Upper lobe of right lung (tissue), 1 donor: ENCODE measurements at places on chromosomes 3 and 15.
A peak's percentile ranks its signal among the peaks of the same experiment; 100 is the strongest.

- no peak for DNase-seq
Observed at GRCh38 chr3:143810166-143810952, 37.9 kb downstream of the SLC9A9 start.

GRCh38 chr3:13233487-13234485, 160.6 kb upstream of the IQSEC1 start:
- no peak for DNase-seq

GRCh38 chr3:3296979-3297381, 117.5 kb upstream of the CRBN start:
- no peak for DNase-seq

GRCh38 chr15:69609176-69609575, 156.6 kb downstream of the RPLP1 start:
- DNase-seq: no peak

- DNase-seq: no peak
Observed at GRCh38 chr15:71116942-71117341, 1.7 kb downstream of the THSD4 start.

DNA sequence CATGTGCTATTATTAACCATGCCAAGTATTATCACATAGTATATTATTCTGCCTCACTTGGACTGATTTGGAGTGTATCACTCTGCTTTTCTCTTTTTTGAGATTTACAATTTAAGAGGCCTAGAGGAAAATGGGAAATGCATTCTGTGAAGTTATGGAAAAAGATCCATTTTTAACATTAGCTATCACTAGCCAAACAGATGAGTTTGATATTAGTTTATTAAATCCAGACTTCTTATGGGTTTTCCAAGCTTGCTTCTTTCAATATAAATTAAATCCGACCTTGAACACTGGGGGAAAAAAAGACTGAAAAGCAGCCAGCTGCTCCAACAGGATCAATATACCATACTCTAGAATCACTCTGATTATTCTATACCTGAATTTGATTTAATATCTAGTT, 30.1 kb upstream of the PLOD2 start:
- no peak for DNase-seq

GRCh38 chr3:50494126-50494525, 9.3 kb downstream of the CACNA2D2 start:
- DNase-seq: no peak

- DNase-seq: no peak
Observed at GRCh38 chr15:69855258-69856000, 242.3 kb downstream of the TLE3 start.

DNA sequence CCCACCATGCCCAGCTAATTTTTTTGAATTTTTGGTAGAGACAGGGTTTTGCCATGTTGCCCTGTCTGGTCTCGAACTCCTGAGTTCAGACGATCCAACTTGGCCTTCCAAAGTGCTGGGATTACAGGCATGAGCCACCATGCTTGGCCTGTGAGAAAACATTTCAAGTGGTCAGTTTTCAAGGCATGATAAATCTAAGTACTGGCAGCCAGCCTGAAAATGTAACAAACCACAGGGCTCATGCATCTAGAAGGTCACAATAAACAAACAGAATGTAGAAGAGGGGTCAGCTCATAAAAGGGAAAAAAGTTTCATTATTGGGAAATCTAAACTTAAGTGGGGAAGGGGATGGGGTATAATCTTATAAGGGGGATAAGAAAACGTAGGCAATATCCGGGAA, 39.9 kb downstream of the PPCDC start:
- peak; percentile 31 for DNase-seq

DNA sequence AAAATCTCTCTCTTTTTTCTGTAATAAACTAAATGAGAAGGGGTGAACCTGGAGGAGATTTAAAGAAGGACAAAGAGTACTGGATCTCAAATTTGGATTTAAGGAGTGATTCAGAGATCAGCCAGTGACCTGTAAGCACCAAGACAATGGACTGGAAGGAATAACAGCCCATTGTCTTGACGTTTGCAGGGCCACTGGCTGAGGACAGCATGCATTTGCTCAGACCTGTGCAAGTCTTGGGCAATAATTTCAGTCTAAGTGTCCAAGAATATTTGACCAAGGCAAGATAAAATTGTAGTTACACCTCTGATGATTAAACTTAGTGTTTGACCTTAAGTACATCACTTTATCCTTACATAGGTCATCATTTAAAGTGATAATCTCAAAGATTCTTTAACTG, 55.8 kb upstream of the OSTN start:
- no peak for DNase-seq

GRCh38 chr3:149969110-149969939, 1.4 kb downstream of the PFN2 start:
- no peak for DNase-seq

DNA sequence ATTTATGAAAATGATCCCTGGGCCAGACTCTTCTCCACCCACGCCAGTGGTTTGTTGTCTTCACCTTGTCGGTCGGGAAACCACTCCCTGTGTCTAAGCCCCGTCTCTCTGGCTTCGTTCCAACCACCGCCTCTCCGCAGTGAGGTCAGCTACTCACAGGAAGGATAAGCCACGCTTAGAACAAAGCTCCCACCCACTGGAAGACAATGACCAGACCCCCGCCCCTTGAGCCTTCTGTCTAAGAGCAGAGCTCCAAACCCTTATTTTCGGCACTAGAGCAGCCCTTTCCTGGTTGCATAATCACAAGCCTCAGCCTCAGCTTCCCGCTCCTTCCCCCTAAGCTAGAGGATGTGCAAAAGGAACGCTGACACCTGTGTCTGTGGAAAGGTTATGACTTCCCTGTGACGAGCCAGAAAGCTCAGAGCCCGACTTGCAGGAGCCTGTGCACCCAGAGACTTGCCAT, 114.9 kb upstream of the MEF2A start:
- peak; percentile 78 for DNase-seq

DNA sequence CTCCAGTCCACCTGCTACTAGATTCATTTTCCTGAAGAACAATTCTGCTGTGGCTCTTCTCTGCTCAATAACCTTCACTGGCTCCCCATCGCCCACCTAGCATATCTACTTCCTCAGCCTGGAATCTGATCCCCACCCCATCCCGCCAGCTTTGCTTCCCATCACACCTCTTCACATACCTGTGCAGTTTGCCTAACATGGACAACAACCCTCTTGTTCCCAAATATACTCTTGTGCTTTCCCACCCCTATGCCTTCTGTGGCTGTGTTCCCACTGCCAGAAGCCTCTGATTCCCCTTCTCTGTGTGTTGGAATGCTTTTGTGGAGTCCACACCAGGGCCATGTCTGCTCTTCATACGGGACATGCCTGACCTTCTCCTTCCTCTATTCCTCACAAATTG, 29.5 kb downstream of the CMTM7 start:
- no peak for DNase-seq

- DNase-seq: no peak
Observed at GRCh38 chr3:155908086-155908485, 37.6 kb downstream of the GMPS start.

- no peak for DNase-seq
Observed at GRCh38 chr3:131922356-131922755, 112.5 kb downstream of the CPNE4 start.

GRCh38 chr3:195105389-195105788, 165.6 kb downstream of the XXYLT1 start:
- DNase-seq: peak; percentile 67

DNA sequence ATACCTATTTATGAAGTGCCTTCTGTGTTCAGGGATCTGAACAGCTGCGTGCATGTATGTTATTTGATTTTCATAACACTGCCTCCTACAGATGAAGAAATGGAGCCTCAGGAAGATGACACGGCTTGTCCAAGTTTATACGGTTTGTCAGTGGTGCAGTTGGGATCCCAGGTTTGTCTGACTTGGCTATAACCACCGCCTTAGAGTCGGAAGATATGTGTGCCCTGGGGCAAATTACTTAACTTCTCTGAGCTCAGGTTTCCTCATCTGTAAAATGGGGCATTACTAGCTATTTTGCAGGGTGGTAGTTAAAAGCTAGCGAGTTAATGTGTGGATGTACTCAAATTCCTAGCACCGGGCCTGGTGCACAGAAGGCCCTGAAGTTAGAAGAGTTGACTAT, 54.1 kb upstream of the ANP32A start:
- no peak for DNase-seq

DNA sequence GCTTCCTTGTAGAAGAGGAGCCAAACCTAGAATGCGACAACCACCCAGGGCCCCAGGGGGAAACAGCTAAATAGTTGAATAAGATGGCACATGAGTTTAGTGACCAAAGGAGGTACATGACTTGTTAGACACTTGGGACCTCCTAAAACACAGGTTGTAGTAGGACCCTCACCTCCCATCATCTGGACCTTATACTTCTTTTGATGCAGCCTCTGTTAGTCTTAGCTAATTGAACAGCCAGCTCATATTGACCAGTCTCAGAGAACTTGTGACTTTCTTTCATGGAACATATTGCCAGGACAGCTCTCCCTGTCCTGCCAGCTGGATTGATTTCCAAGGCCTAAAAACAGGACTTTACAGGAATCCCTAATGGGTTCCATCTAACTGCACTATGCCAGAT, 45.0 kb downstream of the SPSB4 start:
- DNase-seq: no peak

DNA sequence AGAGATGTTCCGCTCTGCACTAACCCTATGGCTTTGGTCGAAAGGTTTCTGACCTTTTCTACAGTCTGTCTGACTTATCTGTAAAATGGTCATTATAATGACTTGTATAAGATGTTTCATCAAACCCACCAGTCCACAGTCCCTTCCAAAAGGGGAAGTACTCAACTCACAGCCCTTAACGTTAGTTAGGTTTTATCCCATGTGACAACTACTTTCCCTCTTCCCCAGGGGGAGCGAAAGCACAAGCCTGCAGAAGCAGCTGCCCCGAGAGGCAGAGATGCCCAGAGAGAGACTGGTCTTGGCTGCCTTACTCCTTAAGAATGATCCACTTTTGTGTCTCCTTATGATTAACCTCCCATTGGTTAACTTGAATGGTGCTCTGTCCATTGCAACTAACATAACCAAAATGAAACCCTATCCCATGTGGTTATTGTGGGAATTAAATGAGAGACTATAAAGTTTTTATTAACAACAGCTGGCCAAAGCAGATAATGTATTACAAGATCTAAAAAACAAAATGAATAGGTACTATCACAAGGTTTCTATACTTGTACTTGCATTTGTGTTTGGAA, 6.4 kb downstream of the ASTE1 start:
- no peak for DNase-seq

- DNase-seq: no peak
Observed at GRCh38 chr15:36688310-36689011, 109.0 kb downstream of the CDIN1 start.

GRCh38 chr3:100004931-100005330, 109.4 kb downstream of the FILIP1L start:
- DNase-seq: no peak

DNA sequence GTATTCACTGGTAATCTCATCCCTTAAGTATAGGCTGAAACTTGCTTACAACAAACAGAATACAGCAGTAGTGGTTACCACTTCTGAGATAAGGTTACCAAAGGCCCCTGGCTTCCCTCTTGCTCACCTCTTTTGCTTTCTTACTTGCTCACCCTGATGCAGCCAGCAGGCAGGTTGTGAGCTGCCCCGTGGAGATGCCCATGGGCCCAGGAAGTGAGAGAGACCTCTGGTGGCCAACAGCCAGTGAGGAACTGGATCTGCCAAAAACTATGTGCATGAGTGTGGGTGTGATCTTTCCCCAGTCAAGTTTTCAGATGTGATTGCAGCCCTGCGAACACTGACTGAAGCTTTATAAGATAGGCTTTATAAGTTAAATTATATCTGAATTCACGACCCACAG, 48.7 kb downstream of the NMNAT3 start:
- no peak for DNase-seq

- peak; percentile 42 for DNase-seq
Observed at GRCh38 chr15:99408236-99409096, 157.2 kb downstream of the LRRC28 start.
